ENCODE measurements at places on chromosomes 5 and 9.

DNA sequence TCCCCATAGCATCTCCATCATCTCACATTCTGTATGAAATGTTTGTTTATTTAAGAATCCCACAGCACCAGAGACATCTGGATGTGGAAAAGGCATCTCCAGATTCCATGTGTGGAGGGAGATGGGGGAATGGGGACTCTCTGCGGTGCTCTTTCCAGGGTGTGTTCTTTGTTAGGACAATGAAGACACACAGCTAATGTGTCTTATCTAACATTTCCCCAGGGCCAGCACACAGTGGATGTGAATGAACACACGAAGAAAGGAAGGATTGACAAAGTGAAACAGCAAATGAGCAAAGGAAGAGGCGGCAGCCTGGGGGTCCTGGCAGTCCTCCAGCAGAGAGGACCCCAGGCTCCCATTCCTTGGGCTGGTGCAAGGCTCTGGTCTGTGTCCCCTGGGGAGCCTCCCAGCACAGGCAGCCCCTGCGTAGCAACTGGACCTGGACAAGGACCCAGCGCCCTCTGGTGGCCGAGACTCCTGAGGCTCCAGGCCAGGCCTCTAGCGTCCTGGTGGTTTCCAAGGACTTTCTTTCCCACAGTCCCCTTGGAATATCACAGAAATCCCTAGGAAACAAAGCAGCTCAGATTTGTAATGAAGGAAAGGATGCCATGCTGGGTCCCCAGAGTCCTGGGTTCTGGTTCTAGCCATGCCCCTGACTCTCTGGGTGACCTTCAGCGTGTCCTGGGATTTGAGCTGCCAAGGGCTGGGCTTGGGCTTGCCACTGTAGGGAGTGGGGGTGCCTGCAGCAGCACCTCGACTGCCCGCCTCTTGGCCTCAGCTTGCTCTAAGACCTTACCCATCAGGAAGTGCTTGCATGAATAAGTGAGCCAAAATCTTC is 3.5 kb upstream of the PDLIM7 start:
- DNase-seq: peak; percentile 86

GRCh38 chr9:74006935-74007334 is 490.2 kb upstream of the RORB start:
- DNase-seq: no peak

- DNase-seq: no peak
These were observed 123.6 kb upstream of the ZNF608 start for GRCh38 chr5:124870070-124870469.

DNA sequence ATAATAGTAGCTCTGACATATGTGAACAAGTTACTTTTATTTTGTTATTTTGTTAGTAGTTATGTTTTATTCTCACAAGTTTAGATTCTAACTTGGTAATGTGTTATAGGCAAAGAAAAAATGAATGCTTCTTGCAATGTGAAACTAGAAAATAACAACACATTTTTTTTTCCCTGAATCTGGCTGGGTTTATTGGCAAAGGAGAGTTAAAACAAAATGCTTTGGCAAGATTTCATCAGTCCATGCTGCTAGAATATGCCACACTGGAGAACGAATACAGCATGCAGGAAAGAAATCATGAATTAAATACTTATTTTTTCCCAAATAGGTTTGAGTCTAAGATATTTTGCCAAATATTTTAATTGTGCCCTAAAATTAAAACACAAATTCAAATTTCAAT is 1048.1 kb upstream of the ACO1 start:
- DNase-seq: no peak

DNA sequence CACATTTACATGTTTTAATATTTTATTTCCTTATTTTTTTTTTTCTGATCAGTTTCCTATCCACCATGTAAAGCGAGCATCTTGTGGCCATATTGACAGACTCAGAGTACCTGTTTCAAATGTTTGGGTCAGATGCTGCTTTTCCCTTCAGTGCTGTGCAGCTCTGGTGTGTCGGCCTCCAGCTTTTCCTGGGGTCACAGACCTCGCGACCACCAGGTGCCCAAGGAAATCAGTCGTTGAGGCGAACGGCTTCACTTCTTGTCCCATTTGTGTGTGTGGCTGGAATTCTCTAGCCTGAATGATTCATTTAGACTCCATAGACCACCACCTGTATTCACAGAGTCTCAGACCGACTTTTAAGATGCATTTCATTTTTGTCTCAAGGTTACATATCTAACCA is 166.9 kb upstream of the SPRY4 start:
- no peak for DNase-seq

DNA sequence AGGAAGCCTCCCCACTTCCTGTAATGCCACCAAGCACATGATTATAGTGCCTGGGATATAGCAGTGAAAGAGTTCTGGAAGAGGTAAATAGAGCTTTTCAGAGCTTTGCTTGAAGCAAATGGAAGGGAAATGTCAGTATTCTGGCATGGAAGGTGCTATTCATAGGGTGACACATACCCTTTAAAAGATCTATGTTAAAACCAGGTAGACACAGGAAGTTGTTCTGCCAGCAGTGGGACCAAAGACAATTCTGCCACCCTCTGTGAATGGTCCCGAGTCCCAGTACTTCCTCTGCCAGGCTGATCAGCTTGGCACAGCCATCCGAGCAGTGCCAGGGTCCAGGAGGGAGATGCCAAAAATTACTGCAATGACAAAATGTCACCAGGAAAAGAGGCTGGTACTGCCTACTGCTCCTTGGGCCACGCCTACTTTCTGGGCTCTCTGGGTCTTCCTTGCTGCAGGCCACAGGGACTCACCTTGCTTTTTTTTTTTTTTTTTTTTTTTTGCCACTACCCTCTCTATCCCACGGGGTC is 26.7 kb downstream of the GARNL3 start:
- DNase-seq: no peak

GRCh38 chr5:77337246-77337645 is 126.8 kb downstream of the PDE8B start:
- no peak for DNase-seq

GRCh38 chr5:83718195-83718825 is 2.3 kb downstream of the HAPLN1 start:
- DNase-seq: no peak

- DNase-seq: no peak
These were observed 35.8 kb downstream of the PPIC start for GRCh38 chr5:123000731-123001130.

- DNase-seq: peak; percentile 92
These were observed 158.6 kb upstream of the DMRT1 start for GRCh38 chr9:682633-683508.

GRCh38 chr9:132199056-132199455 is 37.2 kb downstream of the NTNG2 start:
- no peak for DNase-seq

DNA sequence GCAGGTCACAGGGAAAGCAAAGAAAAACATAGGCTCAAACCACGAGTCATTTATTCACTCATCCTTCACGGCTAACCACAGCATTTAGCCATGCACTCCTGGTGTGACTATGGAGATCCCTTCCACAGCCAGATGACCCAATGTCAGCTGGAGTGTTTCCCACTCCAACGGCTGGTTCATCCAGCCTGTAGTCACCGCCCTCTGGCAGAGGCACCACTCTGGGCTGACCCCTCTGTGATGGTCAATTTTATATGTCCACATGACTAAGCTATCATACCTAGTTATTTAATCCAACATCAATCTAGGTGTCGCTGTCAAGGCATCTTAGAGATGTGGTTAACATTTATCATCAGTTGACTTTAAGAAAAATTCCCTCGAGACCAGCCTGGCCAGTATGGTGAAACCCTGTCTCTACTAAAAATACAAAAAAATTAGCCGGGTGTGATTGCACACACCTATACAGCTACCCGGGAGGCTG is 9.5 kb upstream of the PHF19 start:
- DNase-seq: no peak

DNA sequence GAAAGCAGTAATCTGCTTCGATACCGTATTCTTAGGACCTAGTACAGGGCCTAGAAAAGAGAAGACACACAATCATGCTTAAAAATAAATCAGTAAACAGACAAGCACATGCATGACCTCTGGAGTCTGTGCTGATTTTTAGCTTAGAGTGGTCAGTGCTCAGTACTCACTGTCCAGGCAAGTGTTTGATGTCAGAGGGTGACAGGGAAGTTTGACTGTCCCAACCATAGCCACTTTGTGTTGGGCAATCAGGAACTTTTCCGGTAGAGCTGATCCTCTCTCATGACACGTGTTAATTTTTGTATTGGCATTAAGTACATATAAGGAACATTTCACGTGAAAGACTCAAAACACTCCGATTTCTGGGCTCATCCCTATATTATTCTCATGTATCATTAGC is 464.7 kb upstream of the KLF4 start:
- no peak for DNase-seq

- no peak for DNase-seq
These were observed 11.5 kb upstream of the SLC35D2 start for GRCh38 chr9:96394832-96395496.

- DNase-seq: no peak
These were observed 858.5 kb upstream of the PTPRD start for GRCh38 chr9:11471321-11471720.

GRCh38 chr5:133393776-133394476 is 218.4 kb downstream of the FSTL4 start:
- peak; percentile 39 for DNase-seq

DNA sequence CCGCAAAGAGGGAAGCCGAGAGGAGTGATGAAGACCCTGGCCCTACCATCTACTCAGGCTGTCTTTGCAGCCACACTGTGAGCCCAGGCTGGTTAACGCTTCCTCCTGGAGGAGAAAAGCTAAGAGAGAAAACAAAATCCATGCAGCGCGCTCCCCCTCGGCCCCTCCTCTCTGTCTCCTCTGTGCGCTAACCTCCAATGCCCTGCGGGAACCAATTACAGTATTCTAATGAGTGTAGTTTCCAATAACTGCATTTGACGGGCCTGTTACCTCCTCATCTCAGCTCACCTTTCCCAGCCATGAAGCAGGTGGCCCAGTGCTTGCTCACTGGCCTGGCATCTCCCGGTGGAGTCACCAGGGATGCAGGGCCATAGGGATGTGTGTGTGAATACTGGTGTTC is 565.5 kb downstream of the EBF1 start:
- DNase-seq: no peak

DNA sequence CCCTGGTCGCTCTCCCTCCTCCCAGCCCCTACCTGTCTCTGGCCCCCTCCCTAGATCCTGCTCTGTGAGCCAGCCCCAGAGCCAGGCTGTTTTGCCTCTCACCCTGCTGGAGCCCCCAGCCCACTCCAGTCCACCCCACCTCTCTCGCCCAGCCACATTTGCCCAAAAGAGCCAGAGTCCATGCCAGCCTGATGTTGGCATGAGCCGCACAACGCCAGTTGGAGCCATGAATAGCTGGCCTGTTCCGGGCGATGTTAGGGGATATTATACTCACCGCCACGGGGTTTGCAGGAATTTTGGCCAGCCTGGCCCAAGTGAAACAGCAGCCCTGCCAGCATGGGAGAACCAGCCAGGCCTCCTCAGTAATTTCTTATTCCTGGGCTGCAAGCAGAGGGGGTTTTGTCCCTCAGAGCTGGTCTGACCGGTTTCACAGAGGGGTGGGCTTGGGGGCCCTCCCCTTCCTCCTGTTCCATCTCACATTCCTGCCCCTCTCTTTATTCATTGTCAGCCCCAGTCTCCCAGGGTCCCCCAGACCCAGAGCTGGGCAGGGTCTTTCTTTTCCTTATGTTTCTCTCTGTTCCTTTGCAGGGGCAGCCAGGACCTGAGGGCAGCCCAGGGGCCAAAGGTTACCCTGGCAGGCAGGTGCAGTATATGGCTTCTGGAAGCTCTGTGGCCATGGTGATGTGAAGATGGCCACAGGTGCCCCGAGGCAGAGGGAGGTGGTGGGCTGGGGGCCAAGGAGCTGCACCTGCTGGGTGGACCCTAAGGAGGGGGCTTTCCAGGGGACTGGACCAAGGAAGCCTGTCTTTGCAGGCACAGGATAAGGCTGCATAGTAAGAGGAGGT is 50.1 kb downstream of the COL27A1 start:
- DNase-seq: no peak

DNA sequence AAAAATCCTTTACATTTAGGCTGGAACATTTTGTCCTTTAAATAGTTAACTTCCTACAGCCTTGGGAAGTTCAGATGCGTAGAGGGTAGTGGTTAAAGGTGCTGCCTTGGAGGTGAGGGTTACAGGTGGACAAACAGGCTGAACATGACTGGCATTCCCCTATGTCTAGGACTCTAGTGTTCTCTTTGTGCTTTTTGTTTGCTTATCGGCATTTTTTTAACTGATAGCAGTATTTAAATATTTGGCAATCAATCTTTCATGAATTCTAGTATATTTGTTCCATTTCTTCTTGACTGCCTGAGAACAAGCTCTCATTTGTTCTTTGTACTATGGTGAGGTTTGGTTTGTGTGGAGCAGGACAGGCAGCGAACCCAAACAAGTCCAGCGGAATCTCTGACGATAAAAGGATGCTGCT is 307.6 kb downstream of the CTNND2 start:
- DNase-seq: no peak

DNA sequence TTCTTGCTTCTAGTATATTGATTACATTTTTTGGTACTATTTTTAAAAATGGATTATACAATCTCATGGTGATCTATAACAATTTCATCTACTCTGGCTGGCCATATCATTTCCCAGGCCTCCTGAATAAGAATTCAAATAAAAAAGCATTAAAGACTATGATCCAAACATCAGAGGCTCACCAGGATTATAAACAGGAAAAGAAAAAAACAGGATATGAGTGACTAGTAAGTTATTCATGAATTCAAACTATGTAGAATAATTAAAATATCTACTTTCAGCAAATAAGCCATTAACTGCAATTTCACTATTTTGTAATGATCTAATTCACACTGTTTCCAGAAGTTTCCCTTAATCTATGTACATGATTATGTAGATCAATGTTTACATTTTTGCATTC is 293.1 kb upstream of the CDH6 start:
- DNase-seq: no peak

- no peak for DNase-seq
These were observed 19.1 kb downstream of the ERMP1 start for GRCh38 chr9:5813824-5814223.

GRCh38 chr5:68465934-68466551 is 250.5 kb downstream of the PIK3R1 start:
- DNase-seq: no peak

DNA sequence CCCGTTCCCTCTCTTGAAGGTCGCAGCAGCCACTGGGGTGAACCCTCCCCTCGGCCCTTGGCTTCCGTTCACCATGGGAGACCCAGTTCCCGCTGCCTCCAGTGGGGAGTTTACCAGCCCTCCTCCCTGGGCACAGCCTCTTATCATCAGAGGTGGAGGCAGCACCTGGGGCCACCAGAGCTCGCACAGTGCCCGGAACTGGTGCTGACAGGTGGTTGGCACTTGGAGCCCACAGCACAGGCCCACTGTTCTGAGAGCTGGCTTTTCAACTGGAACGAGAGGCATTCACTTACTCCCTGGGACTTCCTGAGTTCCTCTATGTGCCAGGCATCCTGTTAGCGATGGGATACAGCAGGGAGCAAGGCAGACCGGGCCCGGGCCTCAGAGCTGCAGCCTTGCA is 106.8 kb upstream of the FCN2 start:
- DNase-seq: no peak

Measured in left lobe of liver (tissue), 2 donors.